Lower lobe of right lung (tissue), 2 donors: ENCODE measurements at places on chromosomes 3 and 15.

DNA sequence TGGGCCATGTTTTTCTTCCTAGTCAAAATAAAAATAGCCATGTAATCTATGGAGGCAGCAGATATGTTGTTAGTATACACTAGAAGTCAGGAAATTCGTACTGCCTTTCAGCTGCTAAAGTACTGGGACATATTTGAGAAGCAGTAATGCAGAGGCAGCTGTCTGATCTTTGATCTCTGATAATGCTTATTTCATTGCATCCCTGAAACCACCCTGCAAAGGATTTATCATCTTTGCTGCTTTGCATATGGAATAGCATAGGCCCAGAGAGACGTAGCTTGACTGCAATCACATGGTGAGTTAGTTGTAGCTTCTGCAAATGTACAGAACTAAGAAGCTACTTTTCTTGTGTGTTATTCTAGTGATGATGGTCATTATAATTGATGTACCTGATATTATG, 52.4 kb downstream of the RBM6 start:
- no peaks in the 10 kb centered on the region for H3K4me1 ChIP-seq
- H3K27ac ChIP-seq, result no peak overlapping the region
- no peaks in the 10 kb centered on the region for H3K27me3 ChIP-seq
- no peak overlapping the region for H3K4me3 ChIP-seq
- DNase-seq, result no peak
- peaks cover 49% of the 10 kb centered on the region for H3K36me3 ChIP-seq

- peaks cover 25% of the 10 kb centered on the region for H3K36me3 ChIP-seq
- H3K4me1 ChIP-seq, result no peaks in the 10 kb centered on the region
- no peak for DNase-seq
- no peaks in the 10 kb centered on the region for H3K27me3 ChIP-seq
Observed at GRCh38 chr3:132629928-132630327, 29.7 kb downstream of the ACAD11 start.

GRCh38 chr3:81164806-81165205, 596.6 kb downstream of the GBE1 start:
- no peak overlapping the region for H3K4me3 ChIP-seq
- no peaks in the 10 kb centered on the region for H3K36me3 ChIP-seq
- H3K4me1 ChIP-seq, result no peaks in the 10 kb centered on the region
- no peaks in the 10 kb centered on the region for H3K27me3 ChIP-seq
- no peak overlapping the region for H3K27ac ChIP-seq

GRCh38 chr3:22714749-22715148, 488.4 kb upstream of the UBE2E2 start:
- DNase-seq, result no peak
- H3K27ac ChIP-seq, result no peak overlapping the region
- H3K27me3 ChIP-seq, result no peaks in the 10 kb centered on the region
- H3K36me3 ChIP-seq, result no peaks in the 10 kb centered on the region
- H3K4me1 ChIP-seq, result no peaks in the 10 kb centered on the region
- H3K4me3 ChIP-seq, result no peak overlapping the region

DNA sequence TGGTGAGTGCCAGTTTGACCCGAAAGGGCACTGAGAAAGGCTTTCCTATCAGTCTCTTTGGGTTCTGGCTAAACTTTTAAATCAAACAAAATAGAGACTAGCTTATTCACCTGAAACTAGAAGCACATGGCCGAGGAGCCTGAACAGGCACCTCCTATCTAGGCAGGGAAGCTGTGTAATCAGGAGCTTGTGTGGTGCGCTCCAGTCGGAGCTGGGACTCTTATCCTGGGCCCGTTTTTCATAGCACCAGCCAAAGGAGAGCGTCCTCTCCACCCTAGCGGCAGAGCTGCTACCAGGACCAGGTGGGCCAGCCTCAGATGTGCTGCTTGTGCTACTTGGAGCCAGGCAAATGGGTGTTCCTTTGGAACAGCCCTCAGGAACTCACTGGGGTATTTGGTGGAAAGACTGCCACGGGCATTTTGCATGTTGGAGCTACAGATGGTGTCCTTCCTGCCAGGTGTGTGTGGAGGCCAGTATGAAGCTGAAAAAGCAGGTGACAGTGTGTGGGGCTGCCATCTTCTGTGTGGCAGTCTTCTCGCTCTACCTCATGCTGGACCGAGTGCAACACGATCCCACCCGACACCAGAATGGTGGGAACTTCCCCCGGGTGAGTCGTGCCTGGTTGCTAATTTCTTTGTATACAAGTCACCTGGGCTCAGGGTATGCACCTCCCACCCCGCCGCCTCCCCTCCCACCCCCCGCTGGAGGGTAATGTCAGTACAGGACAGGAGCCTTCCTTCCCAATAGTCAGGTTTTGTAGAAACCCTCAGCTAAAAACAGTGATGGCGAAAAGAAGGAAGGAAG, 833 bp downstream of the MAN2A2 start:
- peak; percentile 45 for DNase-seq
- no peaks in the 10 kb centered on the region for H3K27me3 ChIP-seq
- H3K36me3 ChIP-seq, result peaks cover 42% of the 10 kb centered on the region
- H3K27ac ChIP-seq, result peak overlapping the region; percentile 94
- H3K4me3 ChIP-seq, result peak overlapping the region; percentile 85

DNA sequence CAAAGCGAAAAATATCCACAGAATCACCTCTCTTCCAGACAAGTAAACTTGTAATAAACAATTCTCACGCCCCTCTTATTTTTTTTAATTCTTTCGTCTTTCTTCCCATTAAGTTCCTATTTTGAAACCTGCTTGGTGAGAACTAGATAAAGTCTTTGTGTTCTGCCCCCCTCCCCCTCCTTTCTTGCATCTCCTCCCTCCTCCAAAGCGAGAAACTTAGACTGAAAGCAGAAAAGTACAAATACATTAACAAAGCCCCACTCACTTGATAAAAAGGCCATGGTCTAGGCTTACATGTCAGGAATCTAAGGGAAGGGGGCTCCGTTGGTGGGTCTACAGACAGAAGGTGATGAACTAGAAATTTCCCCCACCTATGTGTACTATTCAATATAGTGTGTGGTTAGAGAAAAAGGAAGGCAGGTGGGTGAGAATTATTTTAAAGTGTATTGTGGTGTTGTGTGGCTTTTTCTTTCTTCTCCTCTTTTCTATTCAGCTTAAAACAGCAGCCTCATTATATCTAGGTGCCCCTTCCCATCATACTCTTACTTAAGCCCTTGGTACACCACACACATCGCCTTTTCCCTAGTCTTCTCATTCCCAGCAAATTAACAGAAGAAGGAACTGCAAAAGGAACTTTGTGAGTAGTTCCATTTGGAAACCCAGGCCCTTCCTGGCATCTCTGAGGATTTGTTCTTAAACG, 215.3 kb downstream of the MEIS2 start:
- no peaks in the 10 kb centered on the region for H3K36me3 ChIP-seq
- H3K4me1 ChIP-seq, result peaks cover 17% of the 10 kb centered on the region
- no peak overlapping the region for H3K27ac ChIP-seq
- H3K27me3 ChIP-seq, result peaks cover 89% of the 10 kb centered on the region
- H3K4me3 ChIP-seq, result no peak overlapping the region
- DNase-seq, result no peak

GRCh38 chr15:74141591-74141990, 11.2 kb downstream of the ISLR2 start:
- DNase-seq, result no peak
- peaks cover 36% of the 10 kb centered on the region for H3K27me3 ChIP-seq
- H3K27ac ChIP-seq, result no peak overlapping the region
- no peaks in the 10 kb centered on the region for H3K36me3 ChIP-seq

GRCh38 chr3:72590732-72591221, 257.5 kb downstream of the SHQ1 start:
- no peaks in the 10 kb centered on the region for H3K36me3 ChIP-seq
- no peak for DNase-seq
- H3K27me3 ChIP-seq, result no peaks in the 10 kb centered on the region
- H3K4me3 ChIP-seq, result no peak overlapping the region

DNA sequence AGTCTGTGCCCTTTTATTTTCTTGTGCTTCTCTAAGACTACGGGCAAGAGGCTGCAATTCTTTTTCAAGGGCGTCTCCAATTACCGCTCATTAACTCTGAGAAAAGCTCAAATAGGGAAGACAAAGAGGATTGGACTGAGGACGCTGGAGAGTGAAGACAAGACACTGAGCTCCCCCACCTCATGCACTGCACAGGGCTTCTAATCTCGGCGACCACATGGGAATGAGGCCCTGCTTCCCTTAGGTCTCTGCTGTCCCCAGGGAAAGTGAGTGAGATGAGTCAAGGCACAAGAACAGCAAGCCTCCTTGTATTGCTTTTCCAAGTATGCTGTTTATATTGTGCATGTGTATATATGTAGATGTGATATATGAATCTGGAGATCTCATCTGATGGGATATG, 392.2 kb upstream of the CFAP20DC start:
- no peaks in the 10 kb centered on the region for H3K27me3 ChIP-seq
- no peak overlapping the region for H3K27ac ChIP-seq
- DNase-seq, result no peak
- H3K4me1 ChIP-seq, result no peaks in the 10 kb centered on the region
- H3K4me3 ChIP-seq, result no peak overlapping the region

- no peak overlapping the region for H3K27ac ChIP-seq
- H3K4me1 ChIP-seq, result no peaks in the 10 kb centered on the region
- no peak for DNase-seq
- no peaks in the 10 kb centered on the region for H3K36me3 ChIP-seq
- H3K4me3 ChIP-seq, result no peak overlapping the region
Observed at GRCh38 chr3:83195243-83195642, 1433.8 kb upstream of the GBE1 start.

GRCh38 chr15:82730022-82730530, 20.4 kb upstream of the AP3B2 start:
- no peaks in the 10 kb centered on the region for H3K36me3 ChIP-seq
- no peak for DNase-seq
- no peaks in the 10 kb centered on the region for H3K27me3 ChIP-seq
- no peaks in the 10 kb centered on the region for H3K4me1 ChIP-seq
- H3K4me3 ChIP-seq, result no peak overlapping the region
- H3K27ac ChIP-seq, result no peak overlapping the region
